ENCODE measurements at places on chromosomes 7 and 10. TPM values are rescaled to one million over a fixed set of nuclear protein-coding genes. Genes with fewer than 3 reads are reported as not detected.

- no peak for DNase-seq
Measured at GRCh38 chr7:115940460-115941060, 90.0 kb downstream of the TFEC start.

DNA sequence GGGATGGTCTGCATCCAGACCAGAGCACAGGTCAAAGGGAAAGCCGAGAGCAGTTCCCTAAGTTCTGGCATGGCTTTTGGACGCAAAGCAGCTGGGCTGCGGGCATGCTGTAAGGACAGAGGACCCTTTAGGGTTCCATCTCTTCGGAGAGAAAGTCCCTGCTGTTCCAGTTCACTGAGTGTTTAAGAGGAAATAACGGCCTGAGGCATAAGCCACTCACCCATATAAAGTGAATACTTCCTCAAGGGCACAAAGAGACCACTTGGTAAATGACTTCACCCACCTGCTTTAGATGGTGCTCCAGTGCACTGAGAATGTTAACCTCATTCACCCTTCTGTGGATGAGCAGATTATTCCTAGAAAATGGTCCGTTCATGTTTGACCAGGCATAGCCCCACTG, 586.7 kb upstream of the GALNT17 start:
- no peak for DNase-seq

DNA sequence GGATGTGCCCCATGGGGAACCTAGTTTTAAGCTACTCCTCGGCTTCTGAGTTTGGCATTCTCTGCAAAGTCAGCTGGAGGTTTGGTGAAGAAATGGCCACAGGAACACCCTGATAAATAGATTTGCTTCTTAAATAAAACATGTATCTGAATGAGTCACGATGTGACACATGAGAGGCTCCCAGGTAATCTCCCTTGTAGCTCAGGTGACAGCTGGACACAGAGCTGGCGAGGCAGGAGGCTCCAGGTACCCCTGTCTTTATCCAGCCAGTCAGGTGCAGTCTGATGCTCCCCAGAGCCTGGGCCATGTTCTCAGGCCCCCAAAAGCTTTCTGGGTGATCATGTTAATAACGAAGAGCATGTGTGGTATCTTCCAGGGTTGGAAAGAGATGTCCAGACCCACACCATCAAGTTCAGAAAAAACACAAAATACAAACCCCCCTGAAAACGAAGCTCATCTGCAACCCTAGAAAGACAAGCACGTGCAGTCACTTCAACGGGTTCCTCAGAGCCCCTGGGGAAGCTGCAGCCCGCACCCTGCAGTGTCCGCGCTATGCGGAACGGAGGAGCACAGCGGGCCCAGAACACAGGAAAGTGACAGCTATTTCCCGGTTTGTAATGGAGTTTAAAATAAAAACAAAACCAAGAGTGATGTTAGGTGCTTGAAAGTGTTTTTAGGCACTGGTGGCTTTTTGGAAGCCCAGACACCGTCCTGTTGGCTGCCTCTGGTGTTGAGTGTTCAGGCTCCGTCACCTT, 69.4 kb downstream of the ZRANB1 start:
- no peak for DNase-seq

The AKR1C1 gene
- total RNA-seq, result 0.40 TPM

DNA sequence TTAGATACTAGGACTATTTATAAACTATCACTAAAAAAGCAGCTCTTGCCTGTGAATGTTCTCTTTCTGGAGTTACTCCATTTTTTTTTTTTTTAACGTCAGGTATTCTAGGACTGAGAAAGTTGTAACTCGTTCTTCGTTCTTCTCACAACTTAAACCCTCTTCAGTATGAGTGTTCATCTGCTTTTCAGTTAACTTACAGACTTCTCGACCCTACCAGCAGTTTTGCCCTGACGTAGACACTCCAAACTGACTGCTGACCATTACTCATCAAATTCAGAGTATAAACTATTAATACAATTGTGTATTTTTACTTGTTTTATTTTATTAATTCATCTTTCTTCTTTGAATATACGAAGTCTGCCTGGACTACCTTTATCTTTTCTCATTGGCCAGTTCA, 353.1 kb downstream of the GPR37 start:
- no peak for DNase-seq

- no peak for DNase-seq
Measured at GRCh38 chr7:83970081-83970480, 224.5 kb downstream of the SEMA3A start.
